CD4-positive, alpha-beta T cell treated with Interleukin-15 for 1 hour (primary cell): ENCODE measurements at places on chromosomes 4 and X.

GRCh38 chrX:27660878-27661277 is 70.7 kb downstream of the DCAF8L2 start:
- no peak for DNase-seq

GRCh38 chrX:129719268-129719667 is 19.5 kb upstream of the XPNPEP2 start:
- DNase-seq: no peak

GRCh38 chr4:171650543-171650942 is 162.7 kb upstream of the GALNTL6 start:
- no peak for DNase-seq

DNA sequence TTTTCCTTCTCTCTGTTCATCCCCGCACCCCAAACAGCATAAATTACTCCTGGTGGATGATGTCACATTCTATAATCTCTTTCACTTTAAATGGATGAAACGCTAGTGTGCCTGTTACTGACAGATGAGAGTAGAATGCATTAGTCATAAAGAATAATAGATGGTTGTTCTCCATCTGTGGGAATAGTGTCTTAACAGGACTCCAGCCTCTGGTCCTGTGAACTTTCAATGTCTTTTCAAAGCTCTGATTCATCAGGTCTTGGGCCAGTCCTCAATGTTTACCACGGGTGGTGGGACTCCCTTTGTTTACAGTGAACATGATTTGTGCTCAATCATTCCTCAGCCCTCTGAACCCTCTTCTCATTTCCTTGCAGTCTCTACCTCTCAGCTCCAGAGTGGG is 182.6 kb downstream of the GABRB1 start:
- DNase-seq: no peak

DNA sequence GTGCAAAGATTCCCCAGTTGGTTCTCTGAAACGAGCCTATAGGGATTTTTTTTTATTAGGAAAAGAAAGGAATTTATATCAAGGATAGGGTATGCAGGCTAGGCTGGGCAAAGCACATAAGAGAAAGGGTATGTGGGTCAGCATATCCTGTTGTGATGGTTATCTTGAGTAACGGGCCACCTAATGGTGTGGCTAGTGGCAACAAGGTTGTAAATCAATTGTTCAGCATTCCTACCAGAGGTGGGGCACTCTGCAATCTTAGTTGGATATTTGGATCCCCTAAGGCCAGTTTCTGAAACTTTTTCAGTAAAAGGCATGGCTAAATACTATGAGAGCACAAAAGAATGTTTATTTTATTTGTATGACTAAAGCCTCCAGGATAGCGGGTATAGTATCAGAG is 42.7 kb downstream of the DCAF12L1 start:
- no peak for DNase-seq

DNA sequence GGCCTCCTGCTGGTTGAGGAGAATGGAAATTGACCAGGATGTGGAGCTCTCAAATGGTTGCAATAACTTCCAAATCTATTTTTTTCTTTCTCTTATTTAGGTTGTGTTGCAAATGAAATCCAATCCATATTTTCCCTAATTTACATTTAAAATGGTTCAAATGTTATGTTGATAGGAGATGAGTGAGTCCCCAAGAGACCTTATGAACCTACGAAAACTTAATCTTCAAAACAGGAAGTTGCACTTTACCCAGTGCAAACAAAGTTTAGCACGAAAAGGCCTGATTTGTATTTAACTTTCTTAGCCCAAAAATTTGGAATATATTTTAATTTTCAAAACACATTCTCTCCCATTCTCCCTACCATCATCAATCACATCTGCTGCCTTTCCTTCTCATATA is 59.3 kb upstream of the NDP start:
- DNase-seq: no peak

GRCh38 chr4:93743022-93743421 is 85.5 kb upstream of the ATOH1 start:
- no peak for DNase-seq

- no peak for DNase-seq
These were observed 370.4 kb upstream of the CPEB2 start for GRCh38 chr4:14631806-14632440.

GRCh38 chr4:91965166-91965565 is 338.6 kb upstream of the GRID2 start:
- DNase-seq: no peak

- DNase-seq: no peak
These were observed 25.7 kb upstream of the SLC7A11 start for GRCh38 chr4:138267835-138268234.

DNA sequence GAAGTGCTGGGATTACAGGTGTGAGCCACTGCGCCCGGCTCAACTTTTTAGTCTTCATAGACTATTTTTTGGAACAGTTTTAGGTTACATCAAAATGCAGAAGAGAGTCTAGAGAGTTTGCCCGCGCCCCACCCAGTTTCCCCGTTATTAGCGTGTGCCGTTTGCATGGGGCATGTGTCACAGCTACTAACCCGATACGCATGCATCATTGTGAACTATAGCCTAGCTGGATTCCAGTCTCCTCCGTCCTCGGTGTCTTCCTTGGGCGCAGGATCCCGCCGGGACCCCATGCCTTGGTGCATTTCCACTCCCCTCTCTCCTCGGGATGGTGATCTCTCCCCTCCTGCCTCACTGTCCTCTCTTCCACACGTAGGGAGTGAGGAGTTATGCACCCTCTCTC is 85.5 kb upstream of the ADRA2C start:
- DNase-seq: no peak

DNA sequence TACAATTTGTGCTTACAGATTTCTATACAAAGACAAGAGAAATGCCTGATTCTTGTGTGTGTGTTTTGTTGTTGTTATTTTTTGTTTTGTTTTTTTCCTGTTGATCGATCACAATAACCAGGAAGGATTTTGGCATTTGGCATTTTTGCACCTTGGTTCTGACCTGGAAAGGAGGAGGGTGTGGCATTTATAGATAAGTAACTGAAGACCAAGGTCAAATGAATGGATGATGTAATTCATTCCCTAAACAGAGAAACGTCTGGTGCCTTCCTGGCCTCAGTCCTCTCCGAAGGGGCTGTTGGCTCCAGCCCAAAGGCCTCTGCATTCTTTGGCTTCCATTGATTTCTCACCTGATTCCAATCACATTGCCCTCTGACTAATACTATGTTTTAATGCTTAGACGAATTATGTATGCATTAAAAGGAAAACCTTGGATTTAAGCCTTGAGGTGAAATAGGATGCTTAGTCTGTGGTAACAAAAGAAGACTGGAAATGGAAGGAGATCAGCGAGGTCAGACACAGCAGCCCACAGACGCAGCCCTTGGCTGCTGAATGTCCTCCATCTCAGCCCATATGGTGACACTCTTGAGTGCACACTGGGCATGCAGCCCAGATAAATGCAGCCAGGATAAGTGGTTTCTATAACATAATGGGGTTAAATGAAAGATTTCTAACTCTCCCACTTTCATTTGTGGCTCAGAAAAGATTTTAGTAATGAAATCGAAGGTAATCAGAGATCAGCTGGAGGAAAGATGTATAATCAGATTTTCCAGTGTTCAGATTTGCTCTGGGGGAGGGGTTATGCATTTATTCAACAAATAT is 60.5 kb upstream of the TRIM2 start:
- DNase-seq: no peak

GRCh38 chr4:105996845-105997244 is 101.6 kb downstream of the NPNT start:
- no peak for DNase-seq

GRCh38 chr4:39044956-39045826 is 13.0 kb upstream of the TMEM156 start:
- DNase-seq: peak; percentile 62

GRCh38 chr4:98602270-98602669 is 56.1 kb downstream of the TSPAN5 start:
- DNase-seq: no peak

DNA sequence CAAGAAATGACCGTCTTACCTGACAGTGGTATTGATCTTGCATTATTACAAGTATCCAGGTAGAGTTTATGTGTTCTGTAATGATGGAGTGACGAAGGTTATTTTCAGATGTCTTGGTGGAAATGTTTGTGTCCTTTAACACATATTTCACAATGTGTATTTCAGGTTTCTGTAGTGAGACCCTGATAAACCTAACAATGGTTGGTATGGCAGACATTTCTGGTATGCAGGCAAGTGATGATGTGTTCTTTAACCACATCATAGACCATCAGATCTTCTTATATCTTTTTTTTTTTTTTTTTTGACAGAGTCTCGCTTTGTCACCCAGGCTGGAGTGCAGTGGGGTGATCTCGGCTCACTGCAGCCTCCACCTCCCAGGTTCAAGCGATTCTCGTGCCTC is 14.6 kb upstream of the ATXN3L start:
- no peak for DNase-seq

DNA sequence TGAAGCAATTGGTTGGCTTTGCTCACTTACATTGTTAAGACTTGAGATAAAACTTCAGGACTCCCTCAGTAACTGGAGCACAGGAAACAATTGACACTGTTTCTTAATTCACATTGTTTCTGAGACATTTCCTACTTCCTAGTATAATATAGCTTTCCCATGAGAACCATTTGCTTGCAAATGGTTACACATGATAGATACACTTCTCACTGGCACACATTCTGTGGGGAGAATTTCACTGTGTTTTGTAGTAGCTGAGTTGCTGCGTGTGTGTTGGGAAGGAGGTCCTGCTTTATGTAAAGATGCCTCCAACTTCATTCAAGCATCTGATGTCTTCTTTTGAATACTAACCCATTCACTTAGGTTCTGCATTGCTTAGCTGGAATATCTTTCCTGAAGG is 85.3 kb upstream of the SLC4A4 start:
- DNase-seq: no peak

- DNase-seq: no peak
These were observed 54.9 kb downstream of the PHOX2B start for GRCh38 chr4:41693629-41694028.

GRCh38 chrX:30304866-30305265 is 4.3 kb downstream of the NR0B1 start:
- no peak for DNase-seq

DNA sequence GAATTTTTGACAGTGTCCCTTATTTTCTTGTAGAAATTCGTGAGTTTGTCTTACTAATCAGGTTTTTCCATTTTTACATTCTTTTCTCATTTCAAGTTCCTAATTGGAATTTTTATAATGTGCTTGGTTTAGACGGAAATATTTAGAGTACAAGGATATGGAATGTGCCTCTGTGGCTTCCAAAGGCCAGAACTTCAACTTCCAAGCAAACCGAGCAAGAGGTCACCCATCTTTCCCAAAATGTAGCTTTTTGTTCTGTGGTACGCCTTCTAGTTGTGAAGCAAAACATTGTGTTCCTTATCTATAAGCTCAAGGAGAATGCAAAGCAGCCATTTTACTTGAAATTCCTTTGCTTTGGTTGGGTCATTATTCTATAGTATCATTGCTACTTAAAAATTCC is 212.8 kb upstream of the PACRGL start:
- no peak for DNase-seq

DNA sequence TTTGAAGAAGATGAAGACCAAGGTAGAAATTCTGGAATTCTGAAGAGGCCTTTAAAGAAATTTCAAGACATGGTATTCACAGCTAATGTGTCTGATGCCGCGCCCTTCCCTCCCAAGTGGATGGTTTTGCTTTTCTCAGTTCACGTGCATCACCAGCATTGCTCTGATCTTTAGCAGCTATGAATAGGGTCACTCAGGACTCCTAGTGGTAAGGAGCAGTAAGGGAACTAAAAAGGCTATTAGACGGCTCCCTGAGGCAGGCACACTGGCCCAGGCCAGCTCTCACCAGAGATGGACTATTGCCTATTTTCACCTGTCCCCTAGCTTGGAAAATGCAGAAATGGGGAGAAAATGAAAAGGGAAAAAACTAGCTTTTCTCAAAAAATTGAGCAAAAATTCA is 447.5 kb upstream of the RASGEF1B start:
- DNase-seq: no peak

- peak; percentile 35 for DNase-seq
These were observed 17.1 kb upstream of the MAP7D3 start for GRCh38 chrX:136268051-136269048.

DNA sequence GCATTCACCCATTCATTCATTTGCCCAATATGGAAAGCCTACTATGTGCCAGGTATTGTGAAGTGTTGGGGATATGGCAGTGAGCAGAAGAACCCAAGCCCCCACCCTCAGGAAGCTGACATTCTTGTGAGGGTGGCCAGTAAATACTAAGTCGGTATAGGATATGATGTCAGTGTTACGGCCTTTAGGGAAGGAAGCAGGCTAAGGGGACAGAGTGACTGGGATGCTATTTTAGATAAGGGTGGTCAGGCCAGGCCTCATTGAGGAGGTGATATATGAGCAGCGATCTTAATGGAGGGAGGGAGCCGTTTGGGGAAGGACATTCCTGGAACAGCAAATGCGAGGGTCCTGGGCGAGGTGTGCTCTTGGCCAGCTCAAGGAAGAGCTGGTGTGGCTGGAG is 2.0 kb downstream of the ATP6AP1 start:
- DNase-seq: no peak

- no peak for DNase-seq
These were observed 7.1 kb downstream of the IGFBP7 start for GRCh38 chr4:57103051-57103450.

DNA sequence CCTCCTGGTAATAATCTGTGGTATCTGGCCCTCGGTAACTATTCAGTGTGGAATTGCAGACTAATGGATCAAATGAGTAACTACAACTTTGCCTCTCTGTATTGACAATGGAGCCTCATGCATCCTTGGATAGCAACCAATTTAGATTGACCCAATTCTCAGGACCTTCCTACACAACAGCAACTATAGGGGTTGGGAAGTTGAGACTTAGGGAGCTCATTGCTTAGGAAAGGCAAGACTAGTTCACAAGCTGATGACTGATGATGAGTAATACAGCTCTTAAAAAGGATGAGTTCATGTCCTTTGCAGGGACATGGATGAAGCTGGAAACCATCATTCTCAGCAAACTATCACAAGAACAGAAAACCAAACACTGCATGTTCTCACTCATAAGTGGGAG is 47.5 kb upstream of the KLHL13 start:
- DNase-seq: no peak

- no peak for DNase-seq
These were observed 76.6 kb downstream of the SLC2A9 start for GRCh38 chr4:9944431-9945425.

- DNase-seq: no peak
These were observed 146.9 kb downstream of the DCHS2 start for GRCh38 chr4:154344686-154345085.

DNA sequence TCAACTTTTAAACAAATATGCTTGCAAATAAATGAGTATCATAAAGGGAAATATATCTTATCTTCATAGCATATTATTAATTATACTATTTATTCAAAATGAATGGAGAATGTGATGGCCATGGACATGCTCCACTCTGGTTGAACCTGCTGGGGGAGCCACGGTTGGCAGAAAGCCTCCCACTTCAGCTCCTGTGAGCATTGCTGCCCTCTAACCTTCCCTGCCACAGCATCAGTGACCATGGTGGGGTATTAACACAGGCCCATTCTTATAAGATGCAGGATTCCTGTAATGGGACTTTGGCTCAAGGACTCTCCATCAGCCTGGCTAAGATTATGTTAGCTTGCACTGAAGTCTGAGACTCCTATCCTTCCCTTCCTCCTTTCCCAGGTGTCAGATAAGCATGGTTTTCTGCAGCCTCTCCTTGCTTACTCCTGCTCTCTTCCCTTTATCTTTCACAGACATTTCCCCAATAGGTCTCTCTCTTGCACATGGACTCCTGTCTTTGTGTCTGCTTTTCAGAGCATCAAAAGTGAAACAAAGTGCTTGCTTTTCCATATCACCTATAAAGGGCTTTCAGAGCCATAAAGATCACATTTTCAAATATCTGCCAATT is 4.9 kb upstream of the ABRAXAS1 start:
- DNase-seq: no peak
